ENCODE measurements at places on chromosomes 6 and 20. TPM values are rescaled to one million over a fixed set of nuclear protein-coding genes. Genes with fewer than 3 reads are reported as not detected.

DNA sequence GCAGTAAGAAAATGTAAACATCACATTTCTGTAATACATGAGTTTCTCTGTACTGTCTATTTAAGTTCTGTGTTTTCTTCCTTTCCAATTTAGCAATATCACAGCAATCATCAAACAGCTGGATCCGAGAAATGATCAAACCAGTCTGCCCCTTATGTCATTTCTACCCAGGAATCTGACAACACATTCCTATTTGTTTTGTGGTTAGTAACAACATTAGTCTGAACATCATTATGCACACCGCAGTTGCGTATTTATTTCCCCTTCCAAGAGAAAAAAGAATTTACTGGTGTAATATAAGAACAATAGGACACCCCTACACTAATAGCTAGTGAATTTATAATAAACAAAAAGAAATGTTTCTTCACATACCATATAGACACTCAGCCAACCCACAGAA lies 179.5 kb downstream of the BTBD9 start:
- DNase-seq = no peak

GRCh38 chr20:33443006-33443511 lies 504 bp downstream of the SNTA1 start:
- DNase-seq = no peak

DNA sequence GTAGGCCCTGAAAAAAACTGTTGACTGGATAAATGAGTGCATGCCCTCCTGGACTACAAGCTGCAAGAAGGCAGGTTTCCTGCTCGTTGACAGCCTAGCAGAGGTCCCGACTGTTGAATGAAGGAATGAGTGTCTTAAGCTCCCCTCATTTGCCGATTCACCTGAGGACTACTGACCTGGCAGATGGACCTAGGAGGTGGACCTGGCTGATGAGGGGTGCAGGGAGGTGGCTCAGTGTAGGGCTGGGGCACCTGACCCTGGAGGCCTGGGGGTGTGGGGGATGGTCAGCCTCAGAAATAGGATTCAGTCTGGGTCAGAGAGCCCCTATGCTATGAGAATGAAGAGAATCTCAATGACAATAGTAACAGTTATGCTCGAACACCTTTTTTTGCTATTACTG lies 11.6 kb upstream of the TFAP2C start:
- no peak for DNase-seq

GRCh38 chr6:111122458-111123286 lies 35.4 kb downstream of the SLC16A10 start:
- DNase-seq = peak; percentile 70

GRCh38 chr20:3560578-3560977 lies 89.8 kb downstream of the ATRN start:
- DNase-seq = no peak

- no peak for DNase-seq
Measured at GRCh38 chr6:24940311-24940917, 4.7 kb upstream of the RIPOR2 start.

Gene EDN1
- total RNA-seq = 0.49 TPM

- DNase-seq = no peak
Measured at GRCh38 chr20:57403216-57403615, 12.0 kb downstream of the RBM38 start.

DNA sequence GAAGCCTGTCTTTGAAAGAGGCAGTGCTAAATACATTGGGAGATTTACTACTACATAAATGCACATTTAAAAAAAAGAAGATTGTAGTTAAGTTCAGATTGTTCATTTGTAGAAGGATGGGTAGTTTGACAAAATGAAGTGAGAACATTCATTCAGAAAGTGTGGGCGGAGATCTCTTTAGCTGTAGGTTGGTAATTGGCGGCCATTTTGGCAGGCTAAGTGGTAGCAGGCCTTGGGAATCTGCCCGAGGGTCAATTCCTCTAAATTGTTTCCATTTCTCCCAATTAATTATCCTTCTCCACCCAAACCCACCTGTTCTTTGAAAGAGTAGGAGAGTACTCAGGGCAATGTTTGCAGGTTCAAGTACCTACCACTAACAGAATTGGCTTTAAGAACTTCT lies 17.9 kb downstream of the SOX4 start:
- no peak for DNase-seq

Gene KHDC1L
- total RNA-seq = 4.2 TPM

Gene TMEM151B
- 14.6 TPM for total RNA-seq

DNA sequence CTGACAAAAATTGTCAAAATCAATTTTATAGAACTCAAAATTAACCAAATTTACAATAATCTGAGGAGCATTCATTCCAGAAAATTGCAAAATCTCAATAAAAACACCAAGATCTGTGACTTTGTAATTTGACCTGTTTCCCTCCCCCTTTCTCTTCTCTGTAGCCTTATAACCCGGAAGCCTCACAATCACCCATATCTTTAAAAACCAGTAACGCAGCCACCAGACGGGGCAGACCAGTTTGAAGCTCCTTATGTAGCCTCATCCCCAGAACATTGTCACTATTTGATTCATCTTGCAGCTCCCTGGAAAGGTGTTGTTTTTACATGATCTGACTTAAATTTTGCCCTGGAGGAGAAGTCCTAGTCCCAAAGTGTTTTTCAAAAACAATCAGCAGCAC lies 27.5 kb upstream of the TGM6 start:
- no peak for DNase-seq

DNA sequence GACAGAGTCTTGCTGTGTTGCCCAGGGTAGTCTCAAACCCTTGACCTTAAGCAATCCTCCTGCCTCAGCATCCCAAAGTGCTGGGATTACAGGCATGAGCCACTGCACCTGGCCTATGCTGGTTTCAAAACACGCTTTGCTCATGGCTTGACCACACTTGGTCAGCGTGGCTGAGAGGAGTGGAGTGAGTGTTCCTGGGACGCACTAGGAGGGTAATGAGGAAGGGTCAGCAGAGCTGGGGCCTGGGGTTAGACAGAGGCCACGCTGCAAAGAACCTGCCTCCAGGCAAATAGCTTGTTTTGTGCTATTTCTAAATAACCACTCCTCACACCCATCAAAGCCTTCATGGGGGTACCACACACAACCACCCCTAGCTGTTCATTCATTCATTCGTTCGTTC lies 77.9 kb upstream of the TOX2 start:
- no peak for DNase-seq

Gene CEP162
- total RNA-seq = 6.3 TPM

DNA sequence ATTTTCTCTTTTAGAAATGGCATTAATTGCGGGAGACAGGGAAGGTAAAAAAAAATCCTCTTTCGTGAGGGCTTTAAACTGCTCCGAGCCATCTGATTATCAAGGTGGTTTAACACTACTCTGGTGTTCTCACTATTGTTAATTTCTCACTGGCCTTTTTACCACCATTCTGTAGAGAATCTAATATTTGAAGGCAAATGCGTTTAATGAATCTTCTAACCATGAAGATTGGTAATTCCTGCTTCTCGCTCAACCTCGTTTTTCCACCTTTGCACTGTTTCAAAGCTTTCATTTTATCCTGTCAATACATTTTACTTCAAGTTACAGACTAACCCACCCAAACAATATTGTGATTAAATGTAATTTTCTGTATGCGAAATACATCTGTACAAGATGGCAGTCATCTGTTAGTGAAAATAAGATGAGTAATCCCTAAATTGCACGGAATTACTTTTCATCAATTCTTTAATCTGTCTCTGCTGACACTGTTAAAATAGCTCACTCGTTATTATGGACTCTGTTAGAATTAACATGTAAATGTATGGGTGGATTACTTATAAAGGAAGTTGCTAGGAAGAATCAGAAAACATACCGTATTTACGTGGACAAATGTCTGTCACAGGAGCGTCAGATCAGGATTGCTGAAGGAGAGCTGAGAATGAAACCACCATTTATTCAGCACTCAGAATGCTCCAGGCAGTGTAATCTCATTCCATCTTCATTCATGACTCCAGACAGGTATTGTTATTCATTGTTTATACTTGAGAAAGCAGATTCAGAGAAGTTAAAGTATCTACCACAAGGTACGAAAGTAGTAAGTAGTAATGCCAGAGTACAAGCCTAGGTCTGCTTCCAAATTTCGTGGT lies 1.1 kb upstream of the LCA5 start:
- peak; percentile 73 for DNase-seq

DNA sequence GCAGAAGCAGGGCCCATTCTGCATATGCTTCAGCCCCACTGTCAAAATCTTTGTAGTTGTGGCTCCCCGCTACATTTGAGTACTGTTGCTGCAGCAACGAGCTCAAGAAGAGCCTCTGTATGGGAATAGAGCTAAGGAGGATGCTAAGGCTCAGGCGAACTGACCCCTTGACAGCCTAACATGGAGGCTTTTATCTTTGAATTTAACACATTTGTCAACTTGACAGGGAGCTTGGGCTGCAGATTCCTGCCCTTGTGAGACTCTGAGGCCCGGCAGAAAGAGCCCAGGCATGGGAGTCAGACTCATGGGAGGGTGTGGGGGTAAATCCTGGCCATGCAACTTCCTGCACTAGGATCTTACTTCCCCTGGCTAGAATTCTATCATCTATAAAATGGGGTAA lies 278.7 kb upstream of the CITED2 start:
- no peak for DNase-seq

Gene PCK1
- total RNA-seq = not detected

GRCh38 chr6:125102891-125103290 lies 50.7 kb upstream of the TPD52L1 start:
- DNase-seq = no peak

Gene PACSIN1
- 0.12 TPM for total RNA-seq

Gene WFDC10B
- not detected for total RNA-seq

Gene PRKN
- 0.18 TPM for total RNA-seq

Data from G401 (cell line).